Activated CD4-positive, alpha-beta T cell treated with anti-CD3 and anti-CD28 coated beads, Interleukin-2, amount 10 ng/mL, durations not matched to agents 24 days and 14 days (primary cell): ENCODE measurements at places on chromosomes 4 and X.
A peak's percentile ranks its signal among the peaks of the same experiment; 100 is the strongest.

DNA sequence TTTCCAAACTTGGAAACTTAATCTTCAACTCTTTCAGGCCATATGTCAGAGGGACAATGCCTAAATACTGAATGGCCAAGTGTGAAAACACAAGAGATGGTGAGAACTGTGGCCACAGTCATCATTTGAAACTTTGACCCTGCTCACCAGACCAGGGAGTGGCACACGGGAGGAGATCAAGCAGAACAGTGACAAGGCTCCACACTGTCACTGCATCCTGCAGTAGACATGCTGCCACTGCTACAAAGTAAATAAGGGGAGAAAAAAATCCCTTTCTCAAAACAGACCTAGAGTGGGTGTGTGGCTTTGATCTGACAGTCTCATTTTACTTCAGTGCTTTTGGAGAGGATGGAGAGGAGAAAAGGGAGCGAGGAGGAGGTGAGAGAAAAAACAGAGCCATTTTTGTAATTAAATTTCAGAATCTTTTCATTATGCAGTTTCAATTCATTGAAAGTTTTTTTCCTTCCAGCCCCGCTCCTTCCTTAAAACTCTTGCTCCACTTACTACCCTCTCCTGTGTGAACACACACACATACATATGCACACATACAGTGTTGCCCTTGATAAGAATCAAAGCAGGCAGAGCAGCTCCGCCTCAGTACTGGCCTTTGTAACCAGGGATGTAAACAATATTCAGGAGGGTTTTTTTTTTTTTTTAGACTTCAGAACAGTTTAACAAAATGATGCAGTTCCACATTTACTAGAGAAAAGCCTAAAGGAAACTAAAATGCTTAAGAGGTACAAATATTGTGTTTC, 34.4 kb downstream of the NEXMIF start:
- no peak for DNase-seq

- DNase-seq: no peak
Measured at GRCh38 chr4:161061046-161061445, 1102.8 kb downstream of the FSTL5 start.

GRCh38 chr4:11548597-11549082, 119.9 kb upstream of the HS3ST1 start:
- no peak for DNase-seq

DNA sequence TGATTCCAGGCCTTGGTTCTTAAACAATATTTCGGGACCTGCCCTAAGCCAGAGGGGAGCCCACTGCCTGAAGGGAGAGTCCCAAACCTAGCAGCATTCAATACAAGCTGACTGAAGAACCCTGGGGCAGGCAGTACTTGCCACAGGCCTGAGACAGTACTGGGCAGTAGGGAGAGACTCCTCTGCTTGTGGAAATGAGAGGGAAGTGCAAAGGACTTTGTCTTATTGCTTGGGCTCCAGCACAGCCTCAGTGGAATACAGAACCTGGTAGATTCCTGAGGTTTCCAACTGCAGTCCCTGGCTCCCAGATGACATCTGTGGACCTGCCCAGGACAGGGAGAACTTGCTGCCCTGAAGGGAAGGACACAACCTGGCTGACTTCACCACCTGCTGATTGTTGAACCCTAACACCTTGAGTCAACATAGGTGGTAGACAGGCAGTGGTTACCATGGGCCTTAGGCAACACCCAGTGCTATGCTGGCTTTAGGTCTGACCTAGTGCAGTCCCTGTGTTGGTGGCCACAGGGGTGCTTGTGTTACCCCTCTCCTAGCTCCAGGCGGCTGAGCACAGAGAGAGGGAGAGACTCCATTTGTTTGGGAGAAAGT, 20.3 kb upstream of the ABCG2 start:
- DNase-seq: no peak

- DNase-seq: no peak
Measured at GRCh38 chr4:138118270-138118669, 123.9 kb downstream of the SLC7A11 start.

DNA sequence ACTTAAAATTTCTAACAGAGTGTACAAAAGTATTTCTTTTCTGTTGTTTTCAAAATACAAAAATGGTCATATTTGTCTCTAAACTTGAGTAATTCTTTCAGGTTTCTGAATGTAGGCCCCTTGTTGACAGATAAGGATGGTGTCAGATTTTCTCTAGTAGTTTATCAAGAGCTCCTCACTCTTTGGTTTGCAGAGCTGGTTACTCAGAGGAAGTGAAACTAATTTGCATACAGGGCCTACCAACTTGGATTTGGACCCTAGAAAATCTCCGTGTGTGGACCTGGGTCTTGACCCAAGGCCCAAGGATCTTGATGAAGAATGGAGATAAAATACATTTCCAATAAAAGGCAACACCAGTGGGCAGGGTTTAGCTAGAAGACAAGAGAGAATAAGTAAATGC, 433 bp upstream of the ADH6 start:
- DNase-seq: no peak

GRCh38 chr4:31383767-31384166, 663.6 kb downstream of the PCDH7 start:
- no peak for DNase-seq

GRCh38 chrX:47507153-47507867, 24.3 kb upstream of the ZNF41 start:
- DNase-seq: no peak

DNA sequence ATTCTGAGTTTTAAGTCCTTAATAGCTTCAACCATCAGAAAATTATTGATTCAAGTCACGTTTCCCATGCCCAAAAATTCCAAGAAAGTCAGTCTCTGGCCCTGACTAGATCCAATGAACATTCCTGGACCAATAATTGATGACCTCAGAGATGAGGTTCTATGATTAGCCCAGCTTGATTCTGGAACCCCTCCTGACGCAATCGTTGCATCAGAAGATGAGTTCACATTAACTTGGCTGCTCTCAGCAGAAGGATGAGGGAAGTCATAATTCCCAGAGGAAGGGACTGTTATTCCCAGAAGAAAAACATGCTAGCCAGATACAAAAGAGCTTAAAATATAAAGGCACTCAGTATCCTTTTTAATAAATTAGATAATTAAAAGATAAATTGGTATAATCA, 34.3 kb upstream of the CPEB2 start:
- no peak for DNase-seq

DNA sequence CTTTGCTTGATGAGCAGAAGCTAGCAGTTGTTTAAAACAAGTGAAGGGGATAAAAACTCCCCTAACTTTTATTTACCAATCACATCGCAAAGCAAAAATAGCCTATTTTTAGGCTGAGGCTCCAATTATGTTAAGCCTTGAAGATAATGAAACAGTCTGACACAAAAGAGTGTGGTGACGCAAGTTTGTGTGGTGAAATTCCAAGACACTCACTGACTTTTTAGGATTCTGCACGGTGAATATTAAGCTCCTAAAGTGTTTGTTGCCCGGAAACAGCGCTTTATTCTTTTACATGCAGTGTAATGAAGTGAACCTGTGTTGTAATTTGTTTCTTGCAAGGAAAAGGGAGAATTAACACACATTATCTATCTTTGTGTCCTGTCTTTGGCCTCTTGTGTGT, 74.8 kb downstream of the POLA1 start:
- DNase-seq: no peak

GRCh38 chrX:105653891-105654290, 168.4 kb upstream of the NRK start:
- DNase-seq: no peak

GRCh38 chr4:176656108-176656507, 136.6 kb downstream of the VEGFC start:
- DNase-seq: no peak

DNA sequence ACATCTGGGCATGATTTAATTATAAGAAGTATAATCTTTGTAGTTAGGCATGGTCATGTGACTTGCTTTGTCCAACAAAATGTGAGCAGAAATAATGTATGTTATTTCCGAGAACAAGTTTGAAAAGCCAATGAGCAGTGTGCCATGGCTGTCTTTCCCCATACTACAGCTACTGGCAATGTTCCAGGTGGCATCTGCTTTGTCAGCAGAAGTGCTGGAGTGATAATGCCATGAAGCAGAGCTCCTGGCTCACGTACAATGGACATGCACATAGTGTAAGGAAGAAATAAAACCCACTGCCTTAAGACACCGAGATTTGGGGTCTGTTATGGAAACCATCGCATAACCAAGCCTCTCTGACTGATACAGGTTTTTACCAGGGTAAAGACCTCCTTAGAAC, 212.6 kb upstream of the RASGEF1B start:
- DNase-seq: no peak

- DNase-seq: no peak
Measured at GRCh38 chr4:8821151-8821950, 50.3 kb downstream of the HMX1 start.

DNA sequence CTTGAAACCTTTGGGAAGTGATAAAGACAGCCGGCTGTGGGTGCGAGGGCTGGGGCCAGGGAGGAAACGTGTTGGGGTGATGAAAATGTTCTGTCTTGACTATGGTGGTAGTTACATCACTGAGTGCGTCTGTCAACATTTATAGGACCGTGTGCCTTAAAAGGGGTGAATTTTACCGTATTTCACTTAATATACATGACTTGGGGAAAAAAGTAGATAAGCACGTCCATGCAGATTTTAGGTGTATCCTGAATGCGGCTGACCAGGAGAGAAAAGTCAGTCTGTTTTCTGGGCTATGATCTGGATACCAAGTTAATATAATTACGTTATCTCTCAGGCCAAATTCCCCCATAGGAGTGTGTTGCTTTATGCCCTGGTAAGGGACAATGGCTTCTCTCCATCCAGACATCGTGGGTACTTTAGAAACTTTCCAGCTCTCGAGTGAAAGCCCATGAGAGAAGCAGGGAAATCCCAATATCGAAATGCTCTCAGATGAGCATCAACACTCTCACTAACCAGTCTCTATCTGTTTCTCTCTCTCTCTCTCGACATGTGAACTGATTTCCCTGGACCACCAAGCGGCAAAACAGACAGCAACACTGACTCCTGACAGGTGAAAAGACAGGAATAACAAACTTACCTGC, 71.5 kb downstream of the IRF2 start:
- DNase-seq: no peak

DNA sequence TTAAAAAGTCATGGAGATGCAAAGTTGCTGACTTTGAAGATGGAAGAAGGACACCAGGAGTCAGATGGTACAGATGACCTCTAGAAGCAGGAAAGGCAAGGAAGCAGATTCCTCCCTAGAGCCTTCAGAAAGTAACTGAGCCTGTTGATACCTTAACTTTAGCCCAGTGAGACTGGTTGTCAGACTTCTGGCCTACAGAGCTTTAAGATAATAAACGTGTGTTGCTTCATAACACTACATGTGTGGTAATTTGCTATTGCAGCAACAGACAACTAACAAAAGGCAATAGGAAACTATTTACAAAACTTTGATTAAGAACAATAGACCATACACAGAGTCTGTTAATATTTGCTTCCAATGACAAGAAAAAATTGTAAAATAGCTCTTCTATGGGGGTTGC, 102.0 kb upstream of the USP38 start:
- DNase-seq: no peak

DNA sequence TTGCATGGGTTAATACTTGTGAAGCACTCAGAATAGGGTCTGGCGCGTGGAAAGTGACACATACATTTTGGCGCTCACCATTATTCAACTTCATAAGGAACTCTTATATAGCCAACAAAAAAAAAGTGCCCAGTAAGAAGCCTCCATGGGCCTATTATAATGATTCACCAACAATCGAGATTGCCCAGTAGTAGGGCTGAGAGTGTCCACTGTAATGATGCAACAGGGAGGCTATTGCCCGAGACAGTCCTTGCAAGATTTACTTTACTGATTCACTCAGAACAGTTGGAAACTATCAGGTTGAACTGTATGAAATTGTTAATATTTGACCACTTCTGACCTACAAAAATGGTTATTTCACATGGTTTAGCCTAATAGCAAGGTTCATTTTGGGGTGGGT, 86.0 kb downstream of the PJA1 start:
- DNase-seq: no peak

- peak; percentile 85 for DNase-seq
Measured at GRCh38 chr4:145234091-145234706, 53.8 kb upstream of the OTUD4 start.

GRCh38 chrX:154038656-154039055, 19.0 kb upstream of the IRAK1 start:
- no peak for DNase-seq

DNA sequence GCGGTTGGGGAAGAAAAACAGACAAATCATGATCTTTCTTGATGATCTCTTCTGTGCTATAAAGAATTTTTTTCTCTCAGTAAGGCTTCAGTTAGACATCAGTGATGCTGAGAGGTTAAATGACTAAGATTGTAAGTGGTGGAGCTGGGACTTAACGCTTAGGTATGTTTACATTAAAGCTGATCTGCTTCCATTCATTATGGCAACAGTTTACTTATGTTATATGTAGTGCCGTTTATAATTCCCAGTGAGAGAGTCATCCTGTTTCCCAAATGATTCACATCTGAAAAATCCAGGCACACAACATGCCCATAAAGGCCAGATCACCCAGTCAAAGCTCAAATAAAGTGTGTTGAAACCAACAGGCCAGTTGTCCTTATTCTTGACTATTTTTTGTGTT, 50.1 kb downstream of the CENPVL3 start:
- DNase-seq: no peak

GRCh38 chr4:7805533-7806337, 133.9 kb downstream of the AFAP1 start:
- no peak for DNase-seq

- no peak for DNase-seq
Measured at GRCh38 chrX:146907391-146908240, 93.1 kb upstream of the CXorf51A start.

DNA sequence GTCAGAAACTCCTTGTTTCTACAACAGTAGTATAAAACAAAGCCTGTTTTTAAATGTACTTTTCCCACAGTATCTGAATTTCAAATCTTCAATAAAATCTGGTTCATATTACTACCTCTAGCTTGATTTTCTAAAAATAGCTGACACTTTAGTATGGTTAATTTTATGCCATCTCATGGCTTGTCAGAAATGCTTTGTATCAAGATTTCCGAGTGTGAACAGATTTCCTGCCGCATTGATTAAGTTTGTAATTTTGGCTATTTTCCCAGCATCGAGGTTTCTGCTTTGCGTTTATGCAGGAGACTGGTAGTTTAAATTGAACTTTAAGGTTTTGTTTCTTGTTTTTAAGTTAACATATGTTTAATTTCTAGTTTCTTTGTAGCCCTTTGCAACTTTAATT, 44.2 kb downstream of the CLCN3 start:
- no peak for DNase-seq

DNA sequence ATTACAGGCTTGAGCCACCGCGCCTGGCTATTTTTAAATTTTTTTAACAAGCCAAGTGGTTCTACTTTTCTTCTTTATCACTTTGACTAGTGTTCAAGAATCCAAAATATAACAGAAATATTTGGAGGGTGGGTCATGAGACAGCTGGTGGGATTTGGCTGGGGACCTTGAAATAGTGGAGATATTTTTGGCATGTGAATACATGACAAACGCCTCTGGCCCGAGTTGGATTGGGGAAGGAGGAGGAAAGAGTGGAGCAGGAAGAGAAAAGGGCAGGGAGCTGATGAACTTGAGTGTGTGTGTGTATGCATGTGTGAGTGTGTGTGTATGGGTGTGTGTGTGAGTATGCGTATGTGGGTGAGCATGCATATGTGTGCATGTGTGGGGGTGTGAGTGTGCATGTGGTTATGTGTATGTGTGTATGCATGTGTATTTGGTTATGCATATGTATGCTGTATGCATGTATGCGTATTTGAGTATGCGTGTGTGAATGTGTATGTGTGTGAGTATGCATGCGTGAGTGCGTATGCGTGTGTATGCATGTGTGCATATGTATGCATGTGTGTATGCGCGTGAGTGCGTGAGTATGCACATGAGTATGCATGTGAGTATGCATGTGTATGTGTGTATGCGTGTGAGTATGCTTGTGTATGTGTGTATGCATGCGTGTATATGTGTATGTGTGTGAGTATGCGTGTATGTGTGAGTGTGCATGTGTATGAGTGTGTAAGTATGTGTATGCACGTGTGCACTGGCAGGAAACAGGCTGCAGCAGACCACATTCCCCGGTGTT, 49.6 kb downstream of the JADE1 start:
- no peak for DNase-seq
